H4 (cell line): ENCODE measurements at places on chromosomes 7 and 10. TPM values are rescaled to one million over a fixed set of nuclear protein-coding genes. Genes with fewer than 3 reads are reported as not detected.

DNA sequence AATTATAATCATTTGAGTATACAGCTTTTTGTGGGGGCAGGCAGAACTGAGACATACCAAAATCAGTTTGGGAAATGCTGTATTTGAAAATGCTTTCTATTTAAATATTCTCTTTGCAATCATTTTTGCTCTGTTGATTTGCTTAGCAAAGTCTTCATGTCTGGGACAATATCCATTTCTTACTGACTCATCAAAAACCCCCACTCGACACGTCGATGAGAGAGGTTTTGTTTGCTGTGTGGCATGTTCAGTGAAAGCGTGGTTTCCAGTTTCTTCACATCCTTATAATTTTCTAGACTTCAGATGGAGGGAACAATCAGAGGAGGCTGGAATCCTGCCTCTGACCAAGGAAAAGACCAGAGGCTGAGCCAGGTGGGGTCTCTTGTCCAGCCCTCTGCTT is 28.9 kb downstream of the HTRA1 start:
- no peak for DNase-seq

SYT15B gene
- total RNA-seq: 2.2 and 2.7 TPM in 2 replicates

- DNase-seq: no peak
These were observed 19.5 kb downstream of the KCNMA1 start for GRCh38 chr10:77618117-77618516.

DNA sequence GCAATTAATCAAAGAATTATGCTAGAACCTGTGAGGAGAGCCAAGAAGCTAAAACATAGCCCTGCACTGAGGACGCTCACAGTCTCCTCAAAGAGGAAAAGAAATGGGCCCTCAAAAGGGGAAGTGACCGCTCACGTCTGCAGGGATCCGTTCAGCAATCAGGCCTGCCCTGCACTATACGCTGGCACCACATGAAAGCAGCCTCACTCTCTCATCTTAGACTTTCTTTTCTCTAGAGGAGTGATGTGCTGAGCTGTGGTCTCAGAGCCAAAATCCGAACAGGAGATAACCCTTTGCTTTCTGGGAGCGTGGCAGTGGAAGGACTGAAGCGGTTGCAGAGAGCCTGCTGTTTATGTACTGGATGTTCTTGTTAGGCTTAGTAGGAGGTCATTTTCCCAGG is 6.3 kb upstream of the IL2RA start:
- DNase-seq: no peak

- peak; percentile 49 for DNase-seq
These were observed 2.0 kb upstream of the LZTS2 start for GRCh38 chr10:100997360-100998182.

PPIF gene
- total RNA-seq: 45.2 and 52.3 TPM in 2 replicates

ADAMTS14 gene
- 0.45 and 0.74 TPM in 2 replicates for total RNA-seq

- DNase-seq: no peak
These were observed 137.0 kb downstream of the TMEM178B start for GRCh38 chr7:141210862-141211261.

PNLIPRP3 gene
- total RNA-seq: not detected in 2 replicates

- no peak for DNase-seq
These were observed 200.2 kb downstream of the DNAJC1 start for GRCh38 chr10:21803374-21803773.

UNC5B gene
- 6.8 and 7.1 TPM in 2 replicates for total RNA-seq

GRCh38 chr7:22640269-22640668 is 86.7 kb upstream of the IL6 start:
- DNase-seq: no peak

DNA sequence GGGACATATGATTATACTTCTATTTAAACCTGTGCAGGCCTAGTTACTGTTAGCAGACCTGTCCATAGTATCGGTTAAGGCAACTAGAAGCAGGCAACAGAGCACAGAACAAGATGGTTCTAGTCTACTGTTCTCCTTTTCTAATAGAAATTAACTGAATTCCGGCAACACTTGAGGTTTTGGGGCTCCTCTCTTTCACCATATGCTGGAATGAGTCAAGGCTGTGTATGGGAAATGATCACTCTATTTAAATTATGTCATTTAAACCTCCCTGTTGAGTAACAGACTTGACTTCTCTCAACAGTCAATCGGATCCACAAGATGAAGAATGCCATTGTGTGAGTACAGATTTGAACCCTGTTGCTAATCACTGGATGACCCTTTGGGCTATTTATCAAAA is 6.2 kb upstream of the OTUD1 start:
- no peak for DNase-seq

DNA sequence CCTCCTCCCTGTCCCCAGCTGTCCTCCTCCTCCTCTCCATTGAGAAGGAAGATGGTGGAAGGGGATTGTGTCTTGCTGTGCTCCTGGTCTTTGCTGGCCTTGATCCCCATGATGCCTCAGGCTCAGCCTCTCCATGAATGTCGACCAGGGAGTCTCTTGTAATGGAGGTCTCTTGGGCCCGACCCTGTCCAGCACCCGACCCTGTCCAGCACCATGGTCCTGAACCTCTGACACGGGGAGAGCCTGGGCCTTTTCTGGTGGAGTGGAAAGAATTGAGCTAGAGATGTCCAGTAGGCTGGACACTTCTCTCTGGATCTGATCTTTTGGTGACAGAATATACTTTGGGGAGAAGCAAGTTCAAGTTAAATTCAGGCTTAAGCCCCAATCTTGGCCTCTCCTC is 42.3 kb upstream of the HMX3 start:
- no peak for DNase-seq

PTF1A gene
- total RNA-seq: not detected in 2 replicates

- DNase-seq: no peak
These were observed 225.7 kb upstream of the AOAH start for GRCh38 chr7:36949711-36950600.

- DNase-seq: no peak
These were observed 22.1 kb upstream of the PRKG1 start for GRCh38 chr10:51052163-51052562.

- no peak for DNase-seq
These were observed 243.3 kb downstream of the GRID1 start for GRCh38 chr10:86123304-86123703.

RPA3 gene
- total RNA-seq: 228 and 233 TPM in 2 replicates

DNA sequence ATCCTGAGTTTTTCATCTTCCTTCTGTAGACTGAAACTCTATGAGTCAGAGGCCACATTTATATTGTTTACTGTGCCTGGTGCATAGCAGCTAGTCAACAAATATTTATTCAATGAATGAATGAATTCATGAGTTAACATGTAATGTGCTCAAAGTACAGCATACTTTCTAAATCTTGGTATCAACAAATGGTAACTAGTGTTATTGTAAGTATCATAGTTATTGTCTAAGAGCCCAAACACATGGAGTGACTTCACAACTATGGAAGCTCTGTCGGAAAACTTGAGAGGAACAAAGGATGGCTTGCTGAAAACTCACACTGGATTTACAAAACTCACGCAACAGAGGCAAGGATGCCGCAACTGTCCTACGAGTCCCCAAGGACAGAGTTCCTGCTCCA is 35.9 kb downstream of the DENND2A start:
- DNase-seq: peak; percentile 51

GRCh38 chr7:1054438-1054837 is 10.1 kb downstream of the GPR146 start:
- DNase-seq: no peak

DNA sequence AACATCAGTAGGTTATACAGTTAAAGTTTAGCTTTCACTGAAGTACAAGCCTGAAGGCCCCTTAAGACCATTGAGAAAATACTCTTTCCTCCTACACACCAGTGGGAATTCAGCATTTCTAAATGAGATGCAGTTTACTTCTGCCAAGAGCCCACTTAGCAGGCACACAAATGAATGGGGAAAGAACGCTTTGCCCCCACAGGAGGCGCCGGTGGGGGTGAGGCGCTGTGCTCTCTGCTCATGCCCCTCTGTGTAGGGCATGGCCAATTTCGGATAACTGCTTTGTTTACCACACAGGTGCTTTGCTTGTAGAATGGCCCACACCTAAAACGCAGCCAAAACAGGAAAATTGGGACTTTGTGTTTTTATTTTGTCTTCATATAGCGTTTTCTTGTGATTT is 15.9 kb upstream of the LAT2 start:
- DNase-seq: no peak

GRCh38 chr10:43227911-43228782 is 38.7 kb downstream of the RASGEF1A start:
- DNase-seq: no peak

- no peak for DNase-seq
These were observed 68.1 kb downstream of the VTI1A start for GRCh38 chr10:112515126-112515525.

DNA sequence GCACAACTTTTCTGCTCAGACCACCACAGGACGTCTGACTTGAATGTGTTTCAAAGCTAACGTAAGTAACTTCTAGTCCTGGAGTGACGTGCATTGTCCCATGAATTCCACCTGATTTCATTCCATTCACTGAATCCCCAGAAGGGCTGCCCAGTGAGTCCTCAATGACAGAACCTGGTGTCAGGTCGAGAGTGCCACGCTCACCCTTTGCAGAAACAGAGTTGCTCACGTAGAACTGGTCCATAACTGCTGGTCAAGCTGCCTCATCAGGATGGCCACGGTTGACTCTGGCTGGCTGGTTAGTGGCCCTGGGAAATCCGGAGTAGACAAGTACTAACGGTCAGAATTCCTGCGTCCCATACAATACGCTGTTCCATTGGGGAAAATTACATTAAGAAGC is 50.6 kb upstream of the UBE3C start:
- DNase-seq: no peak

LRRC18 gene
- 0.06 TPM in 1 of 2 replicates, not detected in the other for total RNA-seq

CCDC186 gene
- total RNA-seq: 3.0 and 7.2 TPM in 2 replicates

DNA sequence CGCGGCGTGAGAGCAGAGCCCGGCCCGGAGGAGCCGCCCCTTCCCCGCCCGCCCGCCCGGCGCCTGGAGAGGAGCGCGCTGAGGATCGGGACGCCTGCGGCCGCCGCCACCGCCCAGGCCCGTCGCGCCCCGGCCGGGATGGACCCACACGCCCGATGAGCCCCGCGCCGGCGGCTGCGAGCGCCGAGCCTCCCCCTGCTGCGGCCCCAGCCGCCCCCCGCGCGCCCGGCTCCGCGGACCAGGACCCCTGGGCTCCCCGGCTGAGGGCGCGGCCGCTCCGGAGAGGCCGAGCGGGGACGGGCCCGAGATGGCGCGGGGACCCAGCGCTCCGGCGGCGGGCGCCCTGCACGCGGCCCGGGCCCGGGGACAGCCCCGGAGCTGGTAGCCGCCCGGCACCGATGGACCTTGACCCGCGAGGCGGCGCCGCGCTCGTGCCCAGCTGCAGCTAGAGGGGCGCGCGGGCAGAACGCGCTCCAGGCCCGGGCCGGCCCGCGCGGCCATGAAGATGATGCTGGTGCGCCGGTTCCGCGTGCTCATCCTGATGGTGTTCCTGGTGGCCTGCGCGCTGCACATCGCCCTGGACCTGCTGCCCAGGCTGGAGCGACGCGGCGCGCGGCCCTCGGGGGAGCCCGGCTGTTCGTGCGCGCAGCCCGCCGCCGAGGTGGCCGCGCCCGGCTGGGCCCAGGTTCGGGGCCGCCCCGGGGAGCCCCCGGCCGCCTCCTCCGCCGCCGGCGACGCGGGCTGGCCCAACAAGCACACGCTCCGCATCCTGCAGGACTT is 520 bp downstream of the FAM20C start:
- DNase-seq: no peak

GRCh38 chr7:67725423-67725822 is 728.8 kb downstream of the TYW1 start:
- no peak for DNase-seq

DNA sequence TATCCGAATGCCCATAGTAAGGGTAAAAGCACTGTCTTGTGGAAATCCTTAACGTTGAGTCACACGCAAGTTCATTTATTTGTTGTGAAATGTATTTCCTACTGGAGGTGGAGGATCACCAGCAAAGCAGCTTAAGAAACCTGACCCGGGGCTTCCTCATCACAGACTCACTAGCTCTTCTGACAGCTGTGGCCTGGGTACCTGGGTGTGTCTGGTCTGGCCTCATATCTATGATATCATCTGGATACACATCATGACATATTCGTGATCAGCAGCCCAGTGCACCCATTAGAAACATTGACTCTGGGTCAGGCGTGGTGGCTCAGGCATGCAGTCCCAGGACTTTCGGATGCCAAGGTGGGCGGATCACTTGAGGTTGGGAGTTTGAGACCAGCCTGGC is 8.8 kb downstream of the DRGX start:
- peak; percentile 15 for DNase-seq
